ENCODE measurements at places on chromosomes 12 and 14.

DNA sequence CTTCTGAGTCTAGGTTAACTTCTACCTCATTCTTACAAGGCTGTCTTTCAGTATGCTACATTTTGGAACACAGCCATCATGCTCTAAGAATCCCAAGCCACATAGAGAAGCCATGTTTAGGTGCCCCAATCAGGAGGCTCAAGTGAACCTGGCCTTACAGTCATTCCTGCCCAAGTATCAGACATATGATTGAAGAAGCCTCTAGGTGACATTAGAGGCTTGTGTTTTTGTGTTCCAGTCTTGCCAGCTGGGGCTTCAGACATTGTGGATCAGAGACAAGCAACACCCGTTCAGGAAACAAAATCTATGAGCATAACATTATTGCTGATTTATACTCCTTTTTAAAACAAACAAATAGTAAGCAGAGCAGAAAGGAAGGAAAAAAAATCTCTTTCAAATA, 8.1 kb upstream of the SLC16A7 start:
- no peak for DNase-seq

GRCh38 chr14:73758392-73759182, 44.4 kb upstream of the PNMA1 start:
- DNase-seq: no peak

DNA sequence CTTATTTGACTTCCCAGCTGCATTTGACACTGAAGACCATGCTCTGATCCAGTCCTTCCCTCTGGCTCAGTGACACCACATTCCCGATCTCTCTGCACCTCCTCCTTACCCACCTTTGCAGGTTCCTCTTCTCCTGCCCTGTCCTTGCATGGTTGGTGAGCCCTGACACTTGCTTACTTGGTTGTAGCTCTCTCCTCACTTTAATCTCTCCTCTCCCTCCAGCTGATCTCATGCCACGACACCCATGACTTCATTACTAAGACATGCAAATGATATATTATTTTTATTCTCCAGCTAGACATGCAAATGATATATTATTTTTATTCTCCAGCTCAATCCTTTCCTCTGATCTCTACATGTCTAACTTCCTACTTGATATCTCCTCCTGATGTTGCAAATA, at the start of gene SERPINA9:
Gene SERPINA9, minus strand, starts transcription at position 175 of the 400 bp plus-strand sequence. CDS start 6,357 bp downstream, outside the sequence.
- DNase-seq: no peak

DNA sequence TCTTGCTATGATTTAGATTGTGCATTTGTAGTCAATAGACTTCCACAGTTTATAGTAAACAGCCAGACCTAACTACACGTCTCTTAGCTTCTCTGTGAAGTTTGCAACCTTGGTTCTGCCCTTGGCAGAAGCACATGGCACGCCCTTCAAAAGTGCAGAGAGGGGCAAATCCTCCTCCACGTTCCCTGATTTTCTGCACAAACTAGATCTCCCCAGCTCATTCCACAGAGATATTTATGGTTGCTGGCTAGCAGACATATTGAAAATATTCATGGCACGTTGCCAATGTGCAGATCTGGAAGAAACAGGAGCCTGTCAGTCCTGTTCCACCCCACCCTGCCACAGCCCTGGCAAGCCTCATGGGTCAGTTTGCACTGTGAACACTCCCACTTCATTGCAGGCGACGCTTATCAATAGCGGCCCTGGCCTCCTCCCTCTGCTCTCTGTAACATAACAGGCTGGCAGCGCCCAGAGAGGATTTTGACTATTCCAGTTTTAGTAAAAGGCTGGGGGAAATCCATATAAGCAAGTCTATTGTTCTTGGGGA, 6.5 kb upstream of the LGALS3 start:
- no peak for DNase-seq

DNA sequence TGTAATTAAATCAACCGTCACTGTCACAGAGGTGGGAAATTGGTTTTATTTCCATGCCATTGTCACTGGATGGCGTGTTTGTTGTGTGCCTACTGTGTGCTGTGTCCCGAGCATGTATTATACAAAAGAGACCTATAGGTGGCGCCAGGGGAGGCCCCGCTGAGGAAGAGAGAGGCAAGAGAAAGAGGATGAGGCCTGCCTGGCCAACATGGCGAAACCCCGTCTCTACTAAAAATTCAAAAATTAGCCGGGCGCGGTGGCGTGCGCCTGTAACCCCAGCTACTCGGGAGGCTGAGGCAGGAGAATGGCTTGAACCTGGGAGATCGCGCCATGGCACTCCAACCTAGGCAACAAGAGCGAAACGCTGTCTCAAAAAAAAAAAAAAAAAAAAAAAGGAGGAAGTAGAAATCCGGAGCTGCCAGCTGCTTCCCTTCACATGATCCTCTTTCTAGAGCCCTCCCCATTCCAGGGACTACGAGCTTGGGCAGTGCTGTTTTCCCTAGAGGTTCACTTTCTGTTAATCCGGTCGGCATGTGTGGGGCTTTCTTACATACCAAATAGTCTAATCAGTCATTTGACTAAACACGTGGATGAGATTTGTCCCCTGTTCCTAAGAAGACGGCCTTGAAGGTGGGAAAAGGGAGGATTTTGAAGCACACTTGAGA, 6.4 kb upstream of the CCDC175 start:
- DNase-seq: no peak

DNA sequence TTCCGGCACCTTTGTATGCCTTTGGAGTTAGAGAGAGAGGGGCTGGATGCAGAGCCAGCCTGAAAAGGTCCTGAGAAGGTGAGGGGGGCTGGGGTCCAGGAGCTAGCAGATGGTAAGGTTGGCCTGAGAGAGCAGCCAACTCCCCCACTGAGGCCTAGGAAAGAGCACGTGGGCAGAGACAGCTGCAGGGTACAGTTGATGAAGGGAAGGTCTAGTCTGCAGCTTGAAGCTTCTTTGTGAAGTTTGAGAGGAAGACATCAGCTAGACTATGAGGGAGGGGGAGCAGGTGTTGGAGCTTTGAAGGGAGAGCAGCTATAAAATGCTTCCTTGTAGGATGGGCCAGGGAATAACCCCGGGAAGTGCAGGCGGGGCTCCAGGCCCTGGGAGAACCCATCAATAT, 289.3 kb upstream of the AMIGO2 start:
- no peak for DNase-seq

DNA sequence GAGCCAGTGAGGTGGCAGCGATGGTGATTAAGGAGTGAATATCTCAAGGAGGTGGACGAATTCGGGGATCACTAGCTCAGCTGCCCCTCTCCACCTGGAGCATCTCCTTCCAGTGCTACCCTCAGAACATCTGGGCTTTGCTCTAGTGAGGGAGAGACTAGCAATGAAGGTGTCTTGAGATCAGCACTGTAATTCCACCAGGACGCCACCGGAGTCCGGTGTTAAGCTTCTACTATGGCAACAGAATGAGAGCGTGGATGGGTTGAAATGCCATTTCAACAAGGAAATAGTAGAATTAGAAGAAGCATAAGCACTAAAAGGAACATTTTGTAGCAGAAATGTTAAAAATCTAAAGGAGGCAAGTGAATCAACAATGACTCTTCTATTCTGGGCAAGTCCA, 61.1 kb downstream of the NTF3 start:
- DNase-seq: no peak

Measured in NCI-H187 treated with DMSO at 0.1 percent for 48 hours (cell line).